Stimulated activated CD4-positive, alpha-beta T cell treated with anti-CD3 and anti-CD28 coated beads, TNF-alpha, amount 100 ng/mL, for 1 hour (primary cell): ENCODE measurements at places on chromosomes 1 and 21.
A peak's percentile ranks its signal among the peaks of the same experiment; 100 is the strongest.

GRCh38 chr1:74937176-74937575 lies 197.0 kb upstream of the LHX8 start:
- DNase-seq, result no peak

- peak; percentile 48 for DNase-seq
Measured at GRCh38 chr1:25774921-25775771, 24.8 kb upstream of the SELENON start.

DNA sequence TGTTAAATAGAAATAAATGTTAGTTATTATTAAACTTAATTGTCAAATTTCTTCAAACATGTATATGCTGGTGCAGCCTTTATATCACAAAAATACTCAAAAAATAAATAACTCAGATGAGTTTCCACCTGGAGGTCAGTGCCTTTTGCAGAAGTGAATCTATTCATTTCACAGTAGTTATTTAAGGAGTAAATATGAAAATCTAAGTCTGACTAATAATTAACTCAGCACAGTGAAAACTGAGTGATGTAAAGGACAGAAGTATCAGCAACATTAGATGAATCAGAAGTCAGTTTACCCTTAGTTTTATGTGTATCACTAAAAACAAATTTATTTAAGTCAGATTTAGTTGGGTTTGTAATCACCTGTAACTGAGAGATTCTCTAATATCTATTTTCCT lies 2135.4 kb downstream of the MRPL39 start:
- no peak for DNase-seq

GRCh38 chr1:110207831-110208230 lies 2.3 kb upstream of the KCNC4 start:
- DNase-seq, result peak; percentile 38

DNA sequence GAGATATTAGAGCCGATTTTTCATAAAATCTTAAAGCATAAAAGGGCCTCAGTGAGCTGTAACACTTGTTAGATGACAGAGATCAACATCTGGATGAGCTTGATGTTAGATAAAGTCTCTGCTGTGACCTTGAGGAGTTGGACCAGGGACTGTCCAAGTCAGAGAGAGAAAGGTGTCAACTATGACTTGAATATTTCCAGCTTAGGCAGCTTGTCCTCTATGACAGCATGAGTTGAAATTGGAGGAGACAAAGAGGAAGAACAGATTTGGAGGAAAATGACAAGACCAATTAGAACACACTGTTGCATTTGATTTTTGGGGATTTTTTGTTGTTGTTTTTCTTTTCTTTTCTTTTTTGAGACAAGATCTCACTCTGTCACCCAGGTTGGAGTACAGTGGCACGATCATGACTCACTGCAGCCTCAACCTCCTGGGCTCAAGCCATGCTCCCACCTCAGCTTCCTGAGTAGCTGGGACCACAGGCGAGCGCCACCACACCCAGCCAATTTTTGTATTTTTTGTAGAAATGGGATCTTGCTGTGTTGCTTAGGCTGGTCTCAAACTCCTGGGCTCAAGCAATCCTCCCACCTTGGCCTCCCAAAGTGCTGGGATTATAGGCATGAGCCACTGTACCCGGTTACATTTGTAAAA lies 35.3 kb upstream of the CLIC4 start:
- DNase-seq, result no peak

GRCh38 chr1:167488786-167489185 lies 29.5 kb downstream of the CD247 start:
- DNase-seq, result no peak

DNA sequence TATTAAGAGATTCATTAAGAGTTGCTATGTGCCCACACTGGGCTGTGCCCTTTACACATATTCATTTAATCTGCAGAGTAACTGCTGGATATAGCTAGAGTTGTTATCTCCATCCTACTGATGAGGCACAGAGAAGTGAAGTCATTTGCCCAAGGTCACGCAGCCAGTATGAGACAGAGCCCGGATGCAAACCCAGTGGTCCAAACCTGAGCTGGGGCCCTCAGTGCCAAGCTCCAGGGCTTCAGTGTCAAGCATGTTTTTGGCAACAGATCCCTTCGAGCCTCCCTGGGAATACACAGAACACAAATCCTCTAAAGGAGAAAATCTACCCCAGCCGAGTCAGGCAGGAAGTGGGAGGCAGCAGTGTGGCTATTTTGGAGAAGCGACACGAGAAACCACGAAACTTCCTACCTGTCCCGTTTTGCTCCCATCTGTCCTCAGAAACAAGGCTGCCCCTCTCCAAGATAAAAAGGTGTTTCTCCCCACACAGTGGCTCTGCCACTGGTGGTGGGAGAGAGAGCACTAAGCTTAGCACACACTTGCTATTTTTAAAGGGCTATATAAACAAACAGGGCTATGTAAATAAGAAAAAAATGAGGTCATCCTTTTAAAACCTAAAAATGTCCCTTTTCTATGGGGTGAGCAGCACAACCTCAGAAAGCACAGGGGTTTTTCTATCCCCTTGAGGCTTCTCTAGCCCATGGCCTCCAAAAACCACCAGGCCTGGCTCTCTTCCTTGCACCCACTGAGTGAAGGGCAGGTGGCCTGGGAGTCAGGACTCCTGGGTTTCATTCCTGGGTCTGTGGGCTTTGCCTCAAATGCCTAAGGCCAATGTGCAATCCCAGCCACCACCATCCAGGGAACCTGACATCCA lies 138.6 kb upstream of the EDN2 start:
- DNase-seq, result no peak

DNA sequence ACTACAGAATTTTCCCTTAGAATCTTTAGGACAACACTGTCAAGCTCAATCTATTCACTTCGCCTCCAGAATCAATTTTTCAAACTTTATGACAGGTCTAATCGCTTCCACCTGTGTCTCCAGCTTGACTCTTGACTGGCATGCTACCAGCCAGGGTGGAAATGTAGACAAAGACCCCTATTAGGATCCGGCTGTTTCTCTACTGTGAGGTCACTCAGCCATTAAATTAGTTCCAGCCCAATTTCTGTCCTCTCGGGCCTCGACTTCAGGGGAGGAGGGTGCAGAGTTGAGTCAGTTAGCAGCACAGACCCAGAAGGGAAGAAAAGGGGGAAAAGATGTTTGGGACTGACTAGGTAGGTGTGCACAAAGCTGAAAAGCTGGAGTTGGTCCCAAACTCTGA lies 78.5 kb downstream of the HLCS start:
- no peak for DNase-seq

DNA sequence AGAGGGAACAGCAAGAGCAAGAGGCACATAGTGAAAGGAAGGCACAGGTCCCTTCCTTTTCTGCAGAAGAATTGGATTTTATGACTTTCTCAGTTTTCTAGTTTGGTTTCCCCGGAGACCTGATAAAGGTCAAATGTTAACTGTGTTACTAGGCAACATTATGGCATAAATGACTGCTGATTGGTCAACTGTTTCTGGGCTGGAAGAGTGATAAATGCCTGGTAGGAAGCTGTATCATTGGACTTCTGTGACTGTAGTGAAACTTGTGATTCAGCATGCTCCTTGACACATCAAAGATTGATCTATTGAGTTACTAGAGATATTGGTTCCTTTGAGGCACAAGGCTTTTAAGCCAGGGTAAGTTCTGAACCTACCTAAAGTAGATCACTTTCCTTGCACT lies 55.7 kb downstream of the LRRC8C start:
- DNase-seq, result no peak

GRCh38 chr1:27887215-27888021 lies 15.1 kb downstream of the THEMIS2 start:
- DNase-seq, result no peak

DNA sequence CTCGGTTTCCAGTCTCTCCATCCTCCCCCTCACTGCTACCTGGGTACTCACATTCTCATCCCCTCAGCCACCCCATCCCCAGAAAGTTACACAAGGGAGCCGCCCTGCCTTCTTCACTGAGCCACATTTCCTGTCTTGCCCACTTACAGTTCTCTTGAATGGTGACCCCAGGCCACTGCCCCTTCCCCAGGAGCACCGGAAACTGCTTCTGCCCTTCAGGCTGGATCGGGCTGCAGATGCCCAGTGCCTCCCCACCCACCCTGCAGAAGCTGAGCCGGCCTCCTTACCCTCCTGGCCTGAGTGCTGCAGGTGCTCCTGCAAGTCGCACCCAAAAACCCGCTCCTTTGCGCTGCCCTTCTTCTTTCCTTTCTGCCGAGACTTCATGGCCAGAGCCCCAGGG lies 450 bp downstream of the ARHGAP30 start:
- DNase-seq, result no peak

GRCh38 chr1:224109981-224110380 lies 3.9 kb upstream of the FBXO28 start:
- DNase-seq, result no peak

GRCh38 chr1:242030071-242030470 lies 31.2 kb upstream of the MAP1LC3C start:
- DNase-seq, result no peak

- no peak for DNase-seq
Measured at GRCh38 chr21:27550287-27550686, 583.4 kb upstream of the ADAMTS5 start.

GRCh38 chr21:29708401-29708800 lies 231.4 kb downstream of the GRIK1 start:
- no peak for DNase-seq

GRCh38 chr1:156931211-156931952 lies 10.9 kb downstream of the LRRC71 start:
- no peak for DNase-seq
